ENCODE measurements at places on chromosomes 11 and 22.

- no peaks in the 10 kb centered on the region for H3K27me3 ChIP-seq
- H3K36me3 ChIP-seq = no peaks in the 10 kb centered on the region
- no peak overlapping the region for H3K27ac ChIP-seq
Measured at GRCh38 chr11:19660076-19660475, 52.6 kb upstream of the NAV2 start.

DNA sequence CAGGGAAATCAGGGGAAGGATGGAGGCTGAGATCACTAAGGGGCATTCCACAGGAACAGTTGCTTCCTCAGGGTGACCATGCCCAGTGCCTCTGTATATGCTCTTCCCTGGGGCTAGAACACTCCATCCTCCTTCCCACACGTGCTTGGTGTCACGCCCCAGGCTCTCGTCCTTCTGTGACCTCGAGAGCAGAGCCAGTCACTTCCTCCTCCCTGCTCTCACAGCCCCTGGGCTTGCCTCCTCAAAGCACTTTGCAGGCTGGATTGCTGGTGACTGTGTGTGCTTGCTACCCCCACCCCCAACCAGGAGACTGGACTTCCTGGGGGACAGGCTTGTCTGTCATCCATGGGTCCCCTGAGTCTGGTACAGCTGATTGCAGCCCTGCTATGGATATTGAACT lies 56.5 kb upstream of the AMPD3 start:
- H3K4me3 ChIP-seq = no peak overlapping the region
- peak; percentile 19 for DNase-seq
- no peaks in the 10 kb centered on the region for H3K4me1 ChIP-seq
- no peak overlapping the region for H3K27ac ChIP-seq
- H3K36me3 ChIP-seq = no peaks in the 10 kb centered on the region

DNA sequence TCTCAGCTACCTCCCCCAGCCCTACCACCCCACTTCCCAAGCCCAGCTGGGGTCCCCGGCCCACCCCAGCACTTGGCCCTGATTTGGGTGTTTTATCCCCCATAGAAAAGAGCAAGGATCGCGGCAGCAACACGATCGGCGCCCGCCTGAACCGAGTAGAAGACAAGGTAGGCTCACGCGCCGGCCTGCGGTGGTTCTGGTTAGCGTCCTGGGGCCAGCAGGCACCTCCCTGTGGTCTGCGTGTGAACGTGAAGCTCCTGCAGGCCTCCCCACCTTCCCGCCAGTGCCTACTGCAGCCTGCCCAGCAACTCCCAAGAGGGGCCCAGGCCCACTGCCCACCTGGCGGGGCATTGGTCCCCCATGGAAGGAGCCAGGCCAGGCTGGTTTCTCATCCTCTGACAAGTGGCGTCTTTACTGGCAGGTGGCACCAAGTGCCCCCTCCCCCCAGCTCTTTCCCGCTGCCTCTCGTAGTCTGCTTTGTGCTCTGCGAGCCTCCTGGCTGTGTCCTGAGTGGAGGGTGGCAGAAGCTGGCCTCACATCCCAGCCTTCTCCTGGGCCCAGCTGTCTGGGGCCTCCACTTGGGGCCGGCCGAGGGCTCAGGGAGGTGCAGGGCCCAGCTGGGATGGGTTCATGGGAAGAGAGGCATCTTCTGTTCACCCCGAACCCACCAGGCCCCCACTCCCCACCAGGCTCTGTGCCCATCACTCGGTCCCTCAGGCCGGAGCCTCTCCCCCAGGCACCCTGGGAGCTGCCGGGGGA lies 78.3 kb upstream of the KCNQ1OT1 start:
- H3K4me1 ChIP-seq = no peaks in the 10 kb centered on the region
- no peaks in the 10 kb centered on the region for H3K36me3 ChIP-seq
- no peak overlapping the region for H3K27ac ChIP-seq
- DNase-seq = no peak
- H3K4me3 ChIP-seq = no peak overlapping the region

DNA sequence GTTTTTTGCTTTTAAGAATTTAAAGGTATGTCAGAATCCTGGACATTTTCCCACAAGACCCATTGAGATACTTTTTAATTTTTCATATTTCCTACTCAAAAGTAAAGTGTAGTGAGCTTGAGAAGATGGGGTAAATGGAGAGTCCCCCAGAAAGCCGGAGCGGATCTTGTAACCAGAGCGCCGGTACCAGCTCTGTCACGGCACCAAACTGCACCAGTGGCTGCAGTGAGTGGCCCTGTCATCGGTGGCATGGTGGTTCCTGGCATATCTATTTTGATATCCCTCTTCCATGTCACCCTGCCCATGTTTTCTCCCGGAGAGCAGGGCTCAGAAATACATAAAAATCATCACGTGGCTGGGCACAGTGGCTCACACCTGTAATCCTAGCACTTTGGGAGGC lies 19.3 kb downstream of the DDX25 start:
- H3K4me3 ChIP-seq = no peak overlapping the region
- no peaks in the 10 kb centered on the region for H3K27me3 ChIP-seq
- no peaks in the 10 kb centered on the region for H3K36me3 ChIP-seq
- no peaks in the 10 kb centered on the region for H3K4me1 ChIP-seq

GRCh38 chr22:46526244-46526839 lies 11.1 kb downstream of the CELSR1 start:
- H3K27me3 ChIP-seq = no peaks in the 10 kb centered on the region
- no peak for DNase-seq
- H3K4me3 ChIP-seq = no peak overlapping the region

GRCh38 chr11:27795955-27796861 lies 96.0 kb upstream of the BDNF start:
- H3K36me3 ChIP-seq = no peaks in the 10 kb centered on the region
- H3K27ac ChIP-seq = no peak overlapping the region
- H3K4me3 ChIP-seq = no peak overlapping the region

- H3K27me3 ChIP-seq = no peaks in the 10 kb centered on the region
- no peaks in the 10 kb centered on the region for H3K36me3 ChIP-seq
Measured at GRCh38 chr11:27820249-27820648, 120.0 kb upstream of the BDNF start.

All from mesendoderm (in vitro differentiated cells).